GM04503 (cell line): ENCODE measurements at places on chromosomes 7 and 10.

DNA sequence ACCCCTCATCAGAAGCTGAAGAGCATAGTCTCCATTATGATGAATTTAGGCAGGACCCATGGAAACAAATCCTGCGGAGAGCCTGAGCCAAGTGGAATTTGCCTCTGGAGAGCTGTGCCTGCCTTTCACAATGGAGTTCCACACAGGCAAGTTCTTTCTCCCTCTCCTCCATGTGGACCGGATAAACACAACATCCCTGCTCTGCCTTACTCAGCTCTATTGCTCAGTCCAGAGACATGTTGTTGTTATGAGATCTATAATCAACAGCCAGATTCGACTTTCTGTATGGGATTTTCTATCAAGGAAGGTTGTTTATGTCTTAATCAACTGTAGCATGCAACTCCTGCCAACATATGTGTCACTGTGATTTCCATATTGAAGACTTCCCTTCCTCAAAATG lies 59.5 kb upstream of the ELMO1 start:
- DNase-seq, result no peak

DNA sequence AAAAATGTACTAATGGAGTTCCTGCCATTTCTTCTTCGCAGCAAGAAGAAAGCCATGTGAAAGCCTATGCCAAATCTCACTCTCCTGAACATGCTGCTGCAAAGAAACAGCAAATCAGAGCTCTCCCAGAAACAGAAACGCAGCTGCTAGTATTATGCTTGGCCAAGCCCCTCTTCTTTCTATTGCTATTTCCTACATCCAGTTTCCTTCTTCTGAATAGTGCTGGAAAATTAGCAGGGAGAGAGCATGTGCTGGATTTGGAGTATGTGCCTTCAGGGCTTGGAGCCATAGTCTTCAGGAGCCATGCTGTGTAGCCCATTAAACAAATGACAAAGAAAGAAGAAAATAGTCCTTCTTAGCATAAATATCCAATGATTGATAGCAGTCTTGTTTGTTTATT lies 852.0 kb upstream of the PHF14 start:
- no peak for DNase-seq

- DNase-seq, result no peak
These were observed 90.2 kb downstream of the IPMK start for GRCh38 chr10:58177362-58177947.

DNA sequence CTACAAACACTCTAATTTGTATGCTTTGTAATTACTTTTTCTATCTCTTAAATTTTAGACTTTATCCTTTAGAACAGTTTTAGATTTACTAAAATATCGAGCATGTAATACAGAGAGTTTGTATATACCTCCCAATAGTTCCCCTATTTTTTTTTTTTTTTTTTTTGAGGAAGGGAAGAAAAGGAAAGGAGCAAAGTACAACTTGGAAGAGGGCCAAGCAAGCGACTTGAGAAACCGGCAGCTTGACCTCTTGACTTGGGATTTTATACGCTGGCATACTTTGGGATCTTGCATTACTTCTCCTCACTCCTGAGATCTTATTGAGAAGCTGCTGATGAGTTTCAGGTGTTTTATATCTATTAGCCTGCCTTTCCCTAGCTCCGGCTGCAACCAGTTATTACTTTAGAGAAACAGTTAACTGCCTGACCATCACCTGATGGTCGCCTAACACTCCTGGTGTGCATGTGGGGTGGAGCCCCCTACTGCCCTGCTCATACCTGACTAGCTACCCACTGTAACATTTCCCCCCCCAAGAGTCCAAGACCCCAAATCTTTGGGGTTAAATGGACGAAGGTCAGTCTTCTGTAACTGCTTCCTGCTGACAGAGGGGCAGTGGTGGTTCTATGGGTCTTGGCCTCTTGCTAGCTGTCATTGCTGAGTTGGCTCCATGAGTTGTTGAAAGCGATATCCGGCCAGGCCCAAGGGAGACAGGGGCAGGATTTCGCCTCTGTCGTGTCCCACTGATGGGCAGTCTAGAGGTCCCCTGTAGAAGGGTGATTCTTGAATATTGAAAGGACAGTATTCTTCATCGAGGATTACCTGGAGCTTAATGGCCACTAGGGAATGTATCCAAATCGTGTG lies 28.5 kb downstream of the MKLN1 start:
- no peak for DNase-seq

GRCh38 chr10:99828464-99828863 lies 46.0 kb downstream of the ABCC2 start:
- no peak for DNase-seq

- no peak for DNase-seq
These were observed 440.8 kb upstream of the FOXK1 start for GRCh38 chr7:4241304-4241612.

GRCh38 chr7:142833174-142834048 lies 21.5 kb upstream of the EPHB6 start:
- DNase-seq, result no peak

DNA sequence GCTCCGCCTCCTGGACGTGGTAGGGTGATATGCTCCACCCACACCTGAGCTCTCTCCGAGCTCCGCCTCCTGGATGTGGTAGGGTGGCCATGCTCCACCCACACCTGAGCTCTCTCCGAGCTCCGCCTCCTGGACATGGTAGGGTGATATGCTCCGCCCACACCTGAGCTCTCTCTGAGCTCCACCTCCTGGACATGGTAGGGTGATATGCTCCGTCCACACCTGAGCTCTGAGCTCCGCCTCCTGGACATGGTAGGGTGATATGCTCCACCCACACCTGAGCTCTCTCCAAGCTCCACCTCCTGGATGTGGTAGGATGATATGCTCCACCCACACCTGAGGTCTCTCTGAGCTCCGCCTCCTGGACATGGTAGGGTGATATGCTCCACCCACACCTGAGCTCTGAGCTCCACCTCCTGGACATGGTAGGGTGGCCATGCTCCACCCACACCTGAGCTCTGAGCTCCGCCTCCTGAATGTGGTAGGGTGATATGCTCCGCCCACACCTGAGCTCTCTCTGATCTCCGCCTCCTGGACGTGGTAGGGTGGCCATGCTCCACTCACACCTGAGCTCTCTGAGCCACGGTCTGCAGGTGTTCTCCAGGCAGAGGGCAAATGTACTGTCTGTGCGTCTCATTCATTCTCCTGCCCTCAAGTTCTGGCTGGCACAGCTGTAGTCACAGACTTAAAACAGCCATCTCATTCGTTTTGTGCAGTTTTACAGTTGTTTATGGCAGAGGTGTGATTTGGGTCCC lies 252.4 kb downstream of the DIP2C start:
- no peak for DNase-seq

GRCh38 chr7:142158736-142159496 lies 47.4 kb downstream of the MGAM2 start:
- no peak for DNase-seq

GRCh38 chr10:12681252-12681651 lies 320.3 kb downstream of the CCDC3 start:
- DNase-seq, result no peak

GRCh38 chr7:98913612-98914011 lies 35.3 kb downstream of the TRRAP start:
- no peak for DNase-seq

DNA sequence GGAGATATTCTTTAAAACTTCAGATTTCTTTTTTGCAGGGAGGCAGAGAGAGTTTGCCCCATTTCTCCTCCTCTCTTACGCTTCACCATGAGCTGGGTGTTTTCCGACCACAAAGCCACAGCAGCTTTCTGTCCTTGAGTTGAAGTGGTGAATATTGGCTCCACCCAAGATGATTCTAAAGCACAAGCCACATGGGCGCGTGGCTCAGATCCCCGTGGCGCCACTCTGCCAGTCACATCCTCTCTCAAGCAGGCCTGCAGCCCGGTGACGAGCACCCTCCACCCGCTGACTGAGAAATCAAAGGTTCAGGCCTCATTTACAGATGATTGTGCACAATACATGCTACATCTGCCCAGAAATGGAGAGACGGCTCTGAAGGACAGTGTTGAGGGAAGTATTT lies 27.6 kb upstream of the RNF32 start:
- DNase-seq, result no peak

DNA sequence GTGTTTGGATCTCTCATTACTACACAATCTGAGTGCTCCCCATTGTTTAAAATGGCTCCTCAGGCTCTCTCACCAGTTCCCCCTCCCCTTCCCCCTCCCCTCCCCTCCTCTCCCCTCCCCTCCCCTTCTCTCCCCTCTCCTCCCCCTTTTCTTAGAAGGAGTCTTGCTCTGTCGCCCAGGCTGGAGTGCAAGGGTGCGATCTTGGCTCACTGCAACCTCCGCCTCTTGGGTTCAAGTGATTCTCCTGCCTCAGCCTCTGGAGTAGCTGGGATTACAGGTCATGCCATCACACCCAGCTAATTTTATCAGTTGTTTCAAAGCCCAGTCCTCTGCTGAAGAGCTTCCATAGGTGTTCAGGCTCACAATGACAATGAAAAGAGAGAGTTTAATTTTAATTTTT lies 3.6 kb upstream of the CCAR1 start:
- no peak for DNase-seq

DNA sequence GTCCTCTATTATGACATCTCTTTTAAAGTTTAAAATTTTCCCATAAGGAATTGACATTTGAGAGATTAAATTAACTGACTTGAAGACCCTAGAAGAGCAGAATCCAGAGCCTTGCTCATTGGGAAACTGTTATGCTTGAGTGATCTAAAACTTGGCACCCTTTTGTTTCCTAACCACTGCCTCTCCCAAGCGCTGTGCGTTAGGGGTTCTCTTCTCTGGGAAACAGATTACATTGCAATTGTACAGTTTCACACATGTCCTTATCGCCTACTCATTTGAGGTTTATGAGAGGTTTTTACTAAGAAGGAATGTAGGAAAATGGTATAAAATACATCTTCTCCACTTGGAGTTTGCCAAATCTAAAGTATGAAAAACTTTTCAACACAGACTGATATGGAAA lies 126.8 kb upstream of the AMPH start:
- no peak for DNase-seq

GRCh38 chr7:47376991-47377616 lies 204.8 kb downstream of the TNS3 start:
- DNase-seq, result no peak

DNA sequence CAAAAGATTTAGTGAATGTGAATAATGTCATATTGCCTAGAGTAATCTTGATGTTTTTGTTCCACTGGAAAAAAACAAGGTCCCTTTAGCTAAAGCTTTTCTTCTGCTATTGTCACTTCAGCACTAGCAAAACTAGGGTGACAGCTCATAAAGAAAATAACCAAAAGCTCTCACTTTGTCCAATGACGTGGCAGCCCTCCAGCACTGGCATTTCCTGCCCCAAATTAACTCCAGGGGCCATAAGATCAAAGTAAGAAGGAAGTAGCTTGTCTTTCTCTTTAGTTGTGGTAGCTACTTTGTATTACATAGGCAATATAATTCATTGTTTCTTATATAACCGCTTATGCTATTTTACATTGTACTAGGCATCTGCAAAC lies 47.3 kb downstream of the LRRN3 start:
- peak; percentile 24 for DNase-seq

- no peak for DNase-seq
These were observed 312.6 kb downstream of the PLXDC2 start for GRCh38 chr10:20128811-20129210.

- DNase-seq, result no peak
These were observed 245.6 kb downstream of the SLC25A13 start for GRCh38 chr7:96076350-96076707.

DNA sequence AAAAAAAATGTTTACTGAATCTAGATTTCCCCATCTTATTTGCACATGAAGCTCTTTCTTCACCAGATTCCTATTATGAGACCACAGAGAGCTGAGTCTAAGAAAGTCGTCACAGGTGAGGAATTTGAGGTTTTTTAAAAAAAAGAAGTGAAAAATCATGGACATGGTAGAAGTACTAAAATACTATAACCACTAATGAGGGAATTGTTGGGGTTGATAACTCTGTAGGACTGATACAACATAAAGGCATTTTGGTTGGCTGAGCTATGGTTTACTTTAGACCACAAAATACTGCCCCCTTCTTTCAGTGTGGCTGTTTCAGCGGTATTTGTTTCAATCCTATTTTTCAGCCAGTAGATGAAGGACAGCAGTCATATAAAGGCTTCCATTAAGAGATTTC lies 1111.3 kb downstream of the TYW1 start:
- peak; percentile 13 for DNase-seq

GRCh38 chr7:26311798-26312197 lies 20.1 kb downstream of the SNX10 start:
- no peak for DNase-seq

DNA sequence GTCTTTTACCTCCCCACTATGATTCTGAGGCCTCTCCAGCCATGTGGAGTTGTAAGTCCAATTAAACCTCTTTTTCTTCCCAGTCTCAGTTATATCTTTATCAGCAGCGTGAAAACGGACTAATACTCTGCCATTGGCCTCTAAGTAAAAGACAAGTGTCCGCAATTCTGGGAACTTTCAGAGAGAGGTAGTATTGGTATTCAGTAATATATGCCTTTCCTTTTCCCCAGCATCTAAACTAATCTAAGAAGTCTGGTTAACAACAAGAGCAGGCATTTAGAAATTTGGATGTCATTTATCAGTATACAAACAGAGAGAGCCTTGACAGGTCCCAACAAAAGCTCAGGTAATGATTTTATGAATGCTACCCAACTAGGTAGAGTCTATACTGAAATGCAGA lies 95.2 kb downstream of the ATE1 start:
- no peak for DNase-seq

GRCh38 chr7:74228951-74229900 lies 19.4 kb downstream of the LAT2 start:
- DNase-seq, result no peak
